ENCODE measurements at places on chromosomes 2 and 18.
A peak's percentile ranks its signal among the peaks of the same experiment; 100 is the strongest.

DNA sequence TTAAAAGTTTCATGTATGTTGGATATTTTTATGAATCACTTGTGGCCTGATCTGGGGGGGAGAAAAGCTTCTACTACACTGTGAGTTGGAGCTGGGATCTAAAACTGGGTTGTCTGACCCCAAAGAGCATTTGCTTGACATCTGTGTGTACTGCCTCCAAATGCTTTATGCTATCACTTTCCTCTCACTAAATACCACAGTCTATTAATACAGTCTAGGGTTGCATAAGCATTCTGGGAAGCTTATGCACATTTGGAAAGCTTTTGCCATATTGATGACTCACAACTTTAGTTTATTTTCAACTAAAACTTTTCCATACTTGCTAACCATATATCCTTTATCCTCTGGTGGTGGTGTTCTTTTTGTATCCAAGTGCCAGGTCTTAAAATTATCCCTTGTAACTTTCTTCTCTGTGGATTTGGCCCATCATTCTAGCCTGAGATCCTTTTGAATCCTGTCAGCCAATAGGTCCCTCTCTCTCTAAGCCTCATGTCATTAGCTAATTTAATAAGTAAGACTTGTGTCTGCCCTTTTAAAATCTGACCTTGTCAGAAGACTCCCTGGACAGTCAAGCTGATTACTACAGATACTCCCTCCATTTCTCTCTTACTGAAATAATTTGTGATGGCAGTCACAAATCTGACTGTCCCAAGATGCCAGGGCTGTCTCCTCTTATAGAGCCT is 72.7 kb downstream of the NXPH2 start:
- DNase-seq, result no peak

- DNase-seq, result no peak
Observed at GRCh38 chr18:8787371-8787670, 82.0 kb downstream of the MTCL1 start.

DNA sequence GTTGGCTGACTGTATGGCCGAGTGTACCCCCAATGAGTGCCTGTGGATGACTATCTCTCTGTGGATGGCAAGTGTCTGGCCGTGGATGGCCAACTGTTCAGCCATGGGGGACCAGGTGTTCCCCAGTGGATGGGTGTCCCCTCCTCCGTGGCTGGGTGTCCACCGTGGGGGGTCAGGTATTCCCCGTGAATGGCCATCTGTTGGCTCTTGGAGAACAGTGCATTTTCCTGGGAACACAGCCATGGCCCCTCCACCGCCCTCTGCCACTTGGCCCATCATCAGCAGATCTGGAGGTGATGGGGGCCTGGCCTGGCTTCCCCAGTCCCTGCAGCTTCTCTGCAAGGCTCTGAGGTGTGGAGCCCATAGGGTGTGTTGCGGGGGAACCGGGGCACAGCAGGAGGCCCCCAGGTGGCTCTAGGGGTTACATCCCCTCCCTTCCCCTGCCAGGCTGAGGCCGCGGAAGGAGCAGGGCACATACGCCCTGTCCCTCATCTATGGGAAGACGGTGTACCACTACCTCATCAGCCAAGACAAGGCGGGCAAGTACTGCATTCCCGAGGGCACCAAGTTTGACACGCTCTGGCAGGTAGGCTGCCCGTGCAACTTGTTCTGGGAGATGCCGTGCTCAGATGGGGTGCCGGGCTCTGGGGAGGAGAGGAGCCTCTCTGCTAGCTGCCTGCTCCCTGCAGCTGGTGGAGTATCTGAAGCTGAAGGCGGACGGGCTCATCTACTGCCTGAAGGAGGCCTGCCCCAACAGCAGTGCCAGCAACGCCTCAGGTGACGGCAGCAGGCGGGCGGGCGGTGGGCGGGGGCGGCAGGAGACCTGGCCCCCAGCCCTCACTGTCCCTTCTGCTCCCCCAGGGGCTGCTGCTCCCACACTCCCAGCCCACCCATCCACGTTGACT is 19.3 kb downstream of the ZAP70 start:
- DNase-seq, result no peak

DNA sequence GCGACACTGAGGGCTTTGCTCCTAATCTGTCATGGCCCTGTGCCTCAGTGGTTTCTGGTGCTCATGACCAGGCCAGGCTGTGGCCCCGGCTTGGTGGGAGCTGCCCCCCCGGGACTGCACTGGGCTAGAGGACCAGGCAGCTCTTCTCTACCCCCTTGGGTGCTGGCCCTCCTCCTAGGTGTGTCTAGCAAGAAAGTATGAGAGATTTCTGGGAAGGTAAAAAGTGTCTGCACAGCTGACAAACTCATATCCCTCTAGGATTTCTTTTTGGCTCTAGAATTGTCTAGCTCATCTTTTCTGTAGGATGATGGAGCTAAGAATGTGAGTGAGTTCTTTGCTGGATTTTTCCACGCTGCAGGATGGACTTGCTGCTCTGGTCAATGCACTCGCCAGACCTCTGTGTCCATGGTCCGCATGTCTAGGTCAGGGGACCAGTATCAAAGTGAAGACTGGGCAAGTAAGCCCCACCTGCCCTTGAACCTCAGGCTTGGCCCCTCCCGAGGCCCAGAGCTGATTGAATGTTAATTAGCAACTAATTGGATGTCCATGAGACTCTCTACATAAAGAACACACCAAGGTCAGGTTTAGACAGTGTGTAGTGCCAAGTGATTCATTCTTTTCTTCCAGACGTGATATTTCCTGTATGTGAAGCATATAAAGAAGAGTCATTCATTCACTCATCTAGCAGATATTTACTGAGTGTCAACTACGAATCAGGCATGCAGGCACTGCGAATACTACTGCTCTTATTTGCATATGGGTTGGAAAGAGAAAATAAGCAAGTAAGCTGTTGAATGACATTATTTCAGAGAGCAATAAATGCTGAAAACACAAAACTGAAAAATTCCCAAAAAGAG is 15.6 kb upstream of the PSD4 start:
- DNase-seq, result no peak

GRCh38 chr2:233912691-233913423 is 4.3 kb upstream of the TRPM8 start:
- peak; percentile 49 for DNase-seq

GRCh38 chr18:37684590-37684989 is 119.0 kb upstream of the CELF4 start:
- DNase-seq, result no peak

DNA sequence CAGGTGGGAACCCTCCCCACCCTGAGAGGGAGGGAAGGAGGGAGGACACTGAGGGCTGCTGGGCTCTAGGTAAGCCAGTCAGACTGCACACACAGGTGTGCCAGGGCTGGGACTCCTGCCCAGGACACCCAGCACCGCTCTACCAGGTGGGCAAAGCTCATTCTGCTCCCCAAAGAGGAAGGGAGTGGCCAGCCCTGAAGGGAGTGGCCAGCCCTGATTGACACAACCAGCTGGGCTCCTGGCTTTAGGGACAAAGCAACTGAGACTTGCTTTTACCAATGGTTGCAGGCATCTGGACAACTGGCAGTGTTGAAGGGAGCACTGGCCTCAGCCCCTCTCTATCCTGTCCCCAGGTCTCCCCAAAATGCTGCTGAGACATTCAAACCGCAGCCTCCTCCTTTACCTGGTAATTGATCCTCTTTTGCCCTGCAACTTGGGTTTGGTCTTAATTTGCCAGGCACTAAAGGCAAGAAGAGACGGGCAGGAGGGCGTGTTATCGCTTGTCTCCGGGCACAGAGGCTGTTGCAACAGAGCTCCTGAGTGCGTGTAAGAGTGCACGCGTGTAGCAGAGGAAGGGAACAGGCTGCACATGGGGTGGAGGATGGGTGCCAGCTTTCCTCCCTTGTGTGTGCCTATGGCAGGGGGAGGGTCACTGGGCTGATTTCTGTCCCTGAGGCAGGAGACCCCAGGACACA is 14.5 kb upstream of the FOSL2 start:
- peak; percentile 62 for DNase-seq

DNA sequence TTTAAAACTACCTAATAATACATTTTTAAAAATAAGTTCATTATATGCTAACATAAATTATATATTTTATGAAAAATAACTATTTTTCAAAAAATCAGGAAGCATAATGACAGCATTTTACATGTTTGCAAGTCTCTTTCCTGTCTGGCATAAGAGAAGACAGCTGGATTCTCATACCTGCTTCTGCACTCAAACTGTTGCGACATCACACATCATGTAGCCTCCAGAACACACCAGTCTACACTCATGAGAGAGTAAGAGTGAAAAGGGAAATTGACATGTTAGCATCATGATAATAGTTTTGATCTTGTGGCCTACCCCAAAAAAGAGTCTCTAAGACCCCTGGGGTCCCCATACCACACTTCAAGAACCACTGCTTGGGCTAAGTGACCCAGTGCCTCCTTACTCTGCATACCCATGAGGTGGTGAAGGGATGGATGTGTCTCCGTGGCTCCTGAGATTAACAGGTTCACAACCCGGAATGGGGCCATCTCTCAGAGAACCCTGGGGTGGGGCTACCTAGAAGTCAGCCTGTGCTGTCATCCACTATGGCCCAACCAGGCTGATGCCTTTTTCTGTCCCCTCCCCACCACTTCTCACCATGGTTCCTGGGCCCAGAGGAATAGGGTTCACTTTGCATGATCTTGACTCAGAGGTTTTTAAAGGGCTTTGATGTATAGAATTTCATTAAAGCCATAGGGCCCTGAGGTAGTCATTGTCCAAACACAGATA is 102.6 kb upstream of the DAPL1 start:
- DNase-seq, result no peak

GRCh38 chr2:3198119-3198518 is 179.5 kb downstream of the EIPR1 start:
- no peak for DNase-seq
